CD4-positive, alpha-beta T cell treated with Interleukin-1 beta for 1 hour (primary cell): ENCODE measurements at places on chromosomes 2 and 18.

- no peak for DNase-seq
Observed at GRCh38 chr18:24465486-24465885, 5.0 kb downstream of the HRH4 start.

- no peak for DNase-seq
Observed at GRCh38 chr18:68843473-68844089, 45.7 kb downstream of the CCDC102B start.

- no peak for DNase-seq
Observed at GRCh38 chr2:128369108-128369555, 50.5 kb upstream of the HS6ST1 start.

DNA sequence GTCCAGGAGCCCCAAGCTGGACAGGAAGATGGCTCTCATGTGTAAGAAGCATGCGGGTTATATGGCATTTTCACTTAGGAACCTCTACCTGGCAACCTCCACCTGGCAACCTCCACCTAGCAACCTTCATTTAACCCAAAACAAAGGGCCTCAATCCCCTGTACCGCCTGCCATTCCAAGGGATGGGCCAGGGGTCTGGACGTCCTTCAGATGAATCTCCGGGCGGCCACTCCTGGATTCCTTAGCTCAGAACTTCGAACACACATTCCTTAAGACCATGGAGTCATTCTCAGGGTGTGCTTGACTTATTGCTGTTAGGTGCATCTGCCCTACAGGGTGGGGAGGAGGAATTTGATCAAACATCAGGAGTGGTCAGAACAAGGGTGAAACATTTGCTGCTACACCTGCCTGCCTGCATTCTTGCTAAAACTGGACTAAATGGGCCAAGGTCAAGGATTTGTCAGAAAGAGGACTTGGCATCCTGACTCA lies 277.6 kb downstream of the PHLPP1 start:
- no peak for DNase-seq

- no peak for DNase-seq
Observed at GRCh38 chr18:61579581-61579980, 246.4 kb downstream of the CDH20 start.
